ENCODE measurements at places on chromosomes 5 and 9.
A peak's percentile ranks its signal among the peaks of the same experiment; 100 is the strongest.

DNA sequence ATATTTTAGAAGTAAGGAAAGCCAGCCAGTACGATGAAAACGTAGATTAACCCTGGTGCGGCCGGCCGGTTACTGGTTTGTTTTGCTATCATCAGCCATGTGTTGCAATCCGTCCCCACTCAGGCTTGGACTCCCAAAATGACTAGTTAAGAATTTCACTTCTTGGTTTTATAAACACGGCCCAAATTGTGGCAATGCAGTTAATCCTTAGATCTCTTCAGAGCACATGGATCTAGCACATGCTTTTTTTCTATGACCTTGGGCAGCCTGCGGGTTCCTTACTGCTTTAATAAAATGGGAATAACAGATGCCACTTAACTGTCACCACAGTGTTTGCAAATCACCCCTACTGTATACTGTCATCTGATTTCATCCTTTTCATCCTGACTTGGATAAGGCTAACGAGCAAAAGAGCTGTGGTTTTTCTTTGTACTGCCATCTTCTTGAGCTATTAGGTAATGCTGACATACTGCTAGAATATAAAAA lies 1.5 kb downstream of the NDFIP1 start:
- DNase-seq: no peak

GRCh38 chr5:91906027-91906426 lies 522.9 kb upstream of the ARRDC3 start:
- DNase-seq: no peak

GRCh38 chr5:124828731-124829234 lies 82.3 kb upstream of the ZNF608 start:
- DNase-seq: no peak

DNA sequence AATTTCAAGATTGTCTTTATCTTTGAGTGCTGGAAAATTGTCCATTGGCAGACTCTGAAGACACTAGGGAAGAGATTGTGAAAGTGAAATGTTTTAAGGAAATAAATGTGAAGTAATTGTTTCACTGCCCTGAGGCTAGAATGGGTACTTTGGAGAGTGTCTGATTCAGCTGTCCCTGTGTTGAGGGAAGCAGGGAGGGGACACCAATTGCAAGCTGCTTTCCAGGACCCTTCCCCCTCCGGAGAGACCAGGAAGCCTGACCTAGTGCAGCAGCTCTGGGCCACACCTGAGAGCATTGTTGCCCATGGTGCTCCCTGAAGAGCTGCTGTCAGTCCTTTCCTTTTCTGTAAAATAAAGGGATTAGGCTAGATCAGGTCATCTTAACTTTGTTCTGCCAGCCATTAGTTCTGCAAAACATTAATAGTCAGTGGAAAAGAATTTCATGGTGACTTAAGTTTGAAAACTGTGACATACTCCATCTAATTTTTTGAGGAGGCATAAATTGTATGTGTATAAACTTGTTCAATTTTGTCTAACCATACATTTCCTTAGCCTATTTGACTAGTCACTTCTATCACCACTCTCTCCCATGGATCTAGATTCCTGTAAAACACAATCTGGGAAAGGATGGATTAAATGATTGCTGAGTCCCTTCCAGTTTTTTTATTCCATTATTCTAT lies 18.8 kb downstream of the MAP1B start:
- DNase-seq: no peak

GRCh38 chr5:154871734-154872133 lies 13.3 kb downstream of the CNOT8 start:
- DNase-seq: no peak

DNA sequence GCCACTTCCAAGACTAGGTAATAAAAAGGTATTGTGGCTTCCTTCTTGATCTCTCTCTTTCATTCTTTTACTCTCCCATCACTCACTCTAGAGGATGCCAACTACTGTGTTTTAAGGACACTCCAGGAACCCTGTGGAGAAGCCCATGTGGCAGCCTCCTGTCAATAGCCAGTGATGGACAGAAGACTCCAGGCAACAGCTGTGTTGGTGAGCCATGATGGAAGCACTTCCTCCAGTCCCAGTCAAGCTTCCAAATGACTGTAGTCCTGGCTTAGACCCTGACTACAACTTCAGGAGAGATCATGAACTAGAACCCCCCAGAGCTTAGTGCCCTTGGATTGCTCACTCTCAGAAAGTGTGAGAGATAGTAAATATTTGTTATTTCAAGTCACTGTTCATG lies 123.9 kb downstream of the PPP2R2B start:
- DNase-seq: no peak

- no peak for DNase-seq
Observed at GRCh38 chr9:94705162-94705702, 21.3 kb upstream of the AOPEP start.

GRCh38 chr9:119771341-119771740 lies 402.1 kb upstream of the BRINP1 start:
- no peak for DNase-seq

DNA sequence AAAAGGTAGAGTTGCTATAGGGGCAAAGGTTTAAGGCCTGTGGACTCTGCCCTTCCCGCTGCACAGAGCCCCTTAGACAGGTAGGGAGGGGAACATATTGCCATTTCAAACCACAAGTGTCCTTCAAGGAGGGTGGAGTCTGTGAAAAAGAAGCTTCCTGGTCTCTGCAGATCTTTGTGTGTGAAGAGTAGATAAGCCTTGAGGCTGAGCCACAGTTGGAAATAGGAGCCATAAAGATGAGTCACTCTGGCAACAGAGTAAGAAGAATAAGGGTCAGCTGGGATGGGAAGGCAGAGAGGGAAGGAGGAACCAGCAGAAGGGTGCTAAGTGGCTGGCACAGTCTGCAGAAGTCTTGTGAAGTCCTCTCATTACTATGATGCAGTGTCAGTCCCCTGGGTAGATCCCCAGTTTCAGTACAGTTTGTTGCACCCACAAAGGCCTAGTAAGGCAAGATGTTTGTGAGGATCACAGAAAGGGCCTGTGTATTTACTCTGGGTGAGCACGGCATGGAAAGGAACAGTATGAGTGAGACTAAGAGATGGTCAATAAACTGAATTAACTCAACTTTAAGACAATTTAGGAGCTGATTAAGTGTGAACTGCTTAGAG lies 18.1 kb downstream of the GRXCR2 start:
- DNase-seq: no peak

- peak; percentile 35 for DNase-seq
Observed at GRCh38 chr9:137085920-137086530, 760 bp upstream of the MAN1B1 start.

- DNase-seq: no peak
Observed at GRCh38 chr5:54757541-54757940, 227.9 kb downstream of the ESM1 start.

GRCh38 chr5:168679515-168679920 lies 100.3 kb upstream of the PANK3 start:
- peak; percentile 26 for DNase-seq

DNA sequence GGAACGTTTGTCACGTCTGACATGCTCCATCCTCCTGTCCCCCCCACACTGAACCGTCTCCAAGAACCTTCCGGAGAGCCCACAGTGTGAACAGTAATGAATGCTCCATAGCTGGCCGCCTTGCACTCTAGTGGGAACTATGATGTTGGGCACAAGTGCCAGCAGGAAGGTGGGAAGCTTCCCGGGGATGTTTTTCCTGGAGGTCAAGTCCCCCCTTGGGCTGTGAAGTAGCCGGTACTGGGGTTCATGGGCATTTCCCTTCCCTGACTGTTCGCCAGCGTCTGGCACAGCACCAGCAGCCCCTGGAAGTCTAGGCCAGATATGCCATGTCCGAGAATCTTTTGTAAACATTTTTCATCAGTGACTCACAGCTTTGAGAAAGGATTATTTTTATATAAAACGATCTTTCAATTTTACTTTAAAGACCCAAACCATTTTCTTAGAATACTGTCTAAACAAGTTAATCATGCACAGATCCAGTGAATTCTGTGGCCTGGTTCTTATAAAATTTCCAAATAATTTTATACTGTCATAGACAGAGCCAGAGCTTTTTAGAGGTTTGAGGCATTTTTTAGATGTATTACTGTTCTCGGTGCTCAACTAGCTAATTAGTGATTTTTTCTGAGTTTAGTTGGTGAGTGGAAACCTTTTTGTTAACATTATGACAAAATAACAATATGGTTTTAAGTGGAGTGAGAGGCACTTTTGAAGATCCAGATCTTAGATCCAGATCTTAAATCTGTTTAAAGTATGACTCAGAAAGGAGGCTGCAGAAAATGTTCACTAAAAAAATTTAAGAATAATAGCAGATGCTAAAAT lies 11.6 kb downstream of the ABL1 start:
- no peak for DNase-seq

All from stimulated activated naive CD4-positive, alpha-beta T cell treated with Interleukin-2 at 50 U/mL for 16 hours (primary cell).